ENCODE measurements at places on chromosomes 16 and 17. TPM values are rescaled to one million over a fixed set of nuclear protein-coding genes. Genes with fewer than 3 reads are reported as not detected.

Gene C17orf113
- 0.77 TPM for total RNA-seq

Gene STAT3
- 164 TPM for total RNA-seq

Gene MAF
- total RNA-seq: 15.8 TPM

Gene ZNF469
- 19.0 TPM for total RNA-seq

Gene CEP295NL
- 0.67 TPM for total RNA-seq

Measured in chondrocyte (in vitro differentiated cells).